ENCODE measurements at places on chromosomes 6 and 20. TPM values are rescaled to one million over a fixed set of nuclear protein-coding genes. Genes with fewer than 3 reads are reported as not detected.
A peak's percentile ranks its signal among the peaks of the same experiment; 100 is the strongest.

DNA sequence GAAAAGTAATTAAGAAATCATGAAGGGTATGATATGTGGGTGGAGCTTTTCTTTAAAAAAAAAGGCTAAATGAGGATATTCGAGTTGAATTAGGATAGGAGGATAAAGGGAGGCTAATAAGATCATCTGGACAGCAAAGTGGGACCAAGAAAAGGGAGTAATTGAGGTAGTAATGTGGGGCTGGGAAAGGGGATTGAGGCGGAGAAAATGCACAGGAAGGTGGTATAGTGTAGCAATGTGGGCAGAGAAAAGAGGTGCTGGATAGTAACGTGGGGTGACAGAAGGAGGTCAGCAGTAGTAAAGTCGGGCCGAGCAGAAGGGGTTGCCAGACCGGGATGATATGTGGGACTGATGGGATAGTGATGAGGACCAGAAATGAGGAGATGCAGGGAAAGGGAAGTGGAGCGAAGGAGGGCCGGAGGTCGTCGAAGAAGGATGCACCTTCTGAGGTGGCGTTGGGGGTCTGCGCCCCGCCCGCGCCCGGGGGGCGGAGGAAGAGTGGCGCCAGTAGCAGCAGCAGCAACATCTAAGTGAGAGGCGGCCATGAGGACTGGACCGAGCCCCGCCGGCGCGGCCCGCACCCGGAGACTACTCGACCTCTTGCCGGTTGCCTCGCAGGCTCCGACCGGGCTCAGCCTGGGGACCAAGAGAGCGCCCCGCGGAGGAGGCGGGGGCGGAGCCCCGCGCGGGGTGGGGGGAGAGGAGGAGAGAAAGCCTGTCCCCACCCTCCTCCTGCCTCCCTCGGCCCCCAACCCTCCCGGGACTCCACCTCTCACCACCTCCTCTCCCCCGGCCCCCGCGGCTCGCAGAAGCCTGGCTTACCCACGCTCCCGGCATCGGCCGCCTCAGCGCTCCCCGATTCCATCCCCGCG, 887 bp downstream of the GABBR1 start:
- DNase-seq: peak; percentile 47

DNA sequence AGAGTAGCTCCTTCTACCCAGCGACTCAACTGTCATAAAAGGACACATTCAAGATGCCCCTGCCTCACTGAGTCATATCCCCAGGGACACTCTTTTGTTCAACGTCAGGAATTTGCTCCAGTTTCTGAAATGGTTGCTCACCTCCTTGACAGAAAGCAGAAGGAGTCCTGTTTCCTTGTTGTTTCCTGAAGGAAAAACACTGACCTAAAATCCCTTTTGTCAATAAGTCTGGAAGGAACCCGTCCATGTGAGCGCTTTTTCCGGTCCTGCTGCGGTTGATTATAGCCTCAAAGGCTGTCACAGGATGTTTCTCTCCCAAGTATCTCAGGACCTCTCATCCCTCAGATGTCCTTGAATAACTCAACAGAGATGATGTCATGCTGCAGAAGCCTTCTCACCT, 113.6 kb upstream of the PLEKHG1 start:
- no peak for DNase-seq

DNA sequence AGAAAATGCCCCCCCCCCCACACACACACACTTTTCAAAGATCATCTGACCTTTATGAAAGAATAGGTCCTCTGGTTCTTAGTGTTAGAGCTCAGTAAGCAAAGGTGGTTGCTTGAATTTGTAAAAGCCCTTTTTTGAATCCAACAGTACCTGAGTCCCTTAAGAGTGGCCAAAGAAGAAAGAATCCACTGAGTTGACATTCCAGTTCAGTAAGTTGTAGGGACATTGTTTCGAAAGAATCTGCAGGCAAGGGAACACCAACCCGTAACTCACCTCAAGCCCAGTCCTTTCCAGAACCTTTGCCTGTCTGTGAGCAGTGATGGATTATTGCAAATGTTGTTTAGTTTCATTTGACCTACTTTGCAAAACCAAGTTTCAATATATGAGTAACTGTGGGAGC, 64.2 kb upstream of the MAP3K4 start:
- no peak for DNase-seq

CD93 gene
- total RNA-seq: 0.44 TPM

BPI gene
- not detected for total RNA-seq

Measured in neural crest cell (in vitro differentiated cells).